Fibroblast of villous mesenchyme (primary cell): ENCODE measurements at places on chromosomes 7 and 10. TPM values are rescaled to one million over a fixed set of nuclear protein-coding genes. Genes with fewer than 3 reads are reported as not detected.

Gene PON1
- not detected in 2 replicates for total RNA-seq

Gene FAS
- 49.0 and 95.9 TPM in 2 replicates for total RNA-seq

Gene TFPI2
- 140 and 218 TPM in 2 replicates for total RNA-seq

Gene CDNF
- total RNA-seq, result 0.43 and 1.3 TPM in 2 replicates

- DNase-seq, result no peak
Observed at GRCh38 chr7:46753662-46754061, 828.2 kb downstream of the TNS3 start.

GRCh38 chr10:99754670-99755069, 22.6 kb downstream of the CUTC start:
- DNase-seq, result peak; percentile 18

- peak; percentile 45 for DNase-seq
Observed at GRCh38 chr7:36346260-36346831, 43.3 kb upstream of the ANLN start.

DNA sequence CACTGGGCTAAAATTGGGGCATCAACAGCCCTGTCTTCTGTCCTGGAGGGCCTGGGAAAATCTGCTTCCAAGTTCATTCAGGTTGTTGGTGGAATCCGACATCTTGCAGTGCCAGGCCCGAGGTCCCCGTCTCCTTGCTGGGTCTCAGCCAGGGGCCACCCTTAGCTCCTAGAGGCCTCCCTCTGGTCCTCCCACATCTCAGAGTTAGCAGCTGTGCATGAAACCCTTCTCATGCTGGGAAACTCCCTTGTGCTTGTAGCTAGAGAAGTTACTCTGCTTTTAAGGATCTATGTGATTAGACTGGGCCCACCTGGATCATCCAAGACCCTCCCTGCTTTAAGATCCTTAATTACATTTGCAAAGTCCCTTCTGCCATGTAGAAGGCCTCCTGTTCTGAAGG, 15.3 kb downstream of the HIP1 start:
- no peak for DNase-seq

DNA sequence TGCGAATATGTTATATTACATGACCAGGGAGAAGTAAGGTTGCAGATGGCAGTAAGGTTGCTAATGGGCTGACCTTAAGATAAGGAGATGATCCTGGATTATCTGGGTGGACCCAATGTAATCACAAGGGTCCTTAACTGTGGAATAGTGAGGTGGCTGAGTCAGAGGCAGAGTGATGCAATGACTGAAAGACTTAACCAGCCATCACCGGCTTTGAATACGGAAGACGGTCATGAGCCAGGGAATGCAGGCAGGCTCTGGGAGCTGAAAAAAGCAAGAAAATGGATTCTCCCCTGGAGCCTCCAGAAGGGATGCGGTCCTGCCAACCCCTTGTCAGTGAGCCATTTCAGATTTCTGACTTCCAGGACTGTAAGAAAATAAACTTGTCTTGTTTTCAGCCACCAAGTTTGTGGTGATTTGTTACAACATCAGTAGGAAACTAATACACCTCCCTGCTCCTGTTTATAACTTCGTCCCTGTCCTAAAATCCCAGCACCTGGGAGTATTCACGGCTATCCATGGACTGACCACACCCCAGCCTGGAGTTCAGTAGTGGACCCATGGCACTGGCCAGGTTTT, 4.6 kb upstream of the C10orf95 start:
- peak; percentile 98 for DNase-seq

- DNase-seq, result no peak
Observed at GRCh38 chr7:101465576-101466196, 103.0 kb downstream of the COL26A1 start.
